ENCODE measurements at places on chromosomes 11 and 22.

DNA sequence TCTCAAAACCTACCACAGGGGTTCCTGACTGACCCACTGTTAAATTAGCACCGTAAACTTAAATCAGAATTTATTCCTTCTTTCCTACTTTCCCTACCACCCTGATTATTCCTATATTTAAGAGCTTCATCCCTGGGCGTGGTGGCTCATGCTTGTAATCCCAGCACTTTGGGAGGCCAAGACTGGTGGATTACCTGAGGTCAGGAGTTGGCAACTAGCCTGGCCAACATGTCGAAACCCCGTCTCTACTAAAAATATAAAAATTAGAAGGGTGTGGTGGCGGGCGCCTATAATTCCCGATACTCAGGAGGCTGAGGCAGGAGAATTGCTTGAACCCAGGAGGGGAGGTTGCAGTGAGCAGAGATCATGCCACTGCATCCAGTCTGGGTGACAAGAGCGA is 20.3 kb downstream of the ALG9 start:
- DNase-seq: no peak

GRCh38 chr11:12721816-12722604 is 47.8 kb downstream of the TEAD1 start:
- DNase-seq: no peak

GRCh38 chr11:98531576-98531975 is 489.2 kb upstream of the CNTN5 start:
- no peak for DNase-seq

DNA sequence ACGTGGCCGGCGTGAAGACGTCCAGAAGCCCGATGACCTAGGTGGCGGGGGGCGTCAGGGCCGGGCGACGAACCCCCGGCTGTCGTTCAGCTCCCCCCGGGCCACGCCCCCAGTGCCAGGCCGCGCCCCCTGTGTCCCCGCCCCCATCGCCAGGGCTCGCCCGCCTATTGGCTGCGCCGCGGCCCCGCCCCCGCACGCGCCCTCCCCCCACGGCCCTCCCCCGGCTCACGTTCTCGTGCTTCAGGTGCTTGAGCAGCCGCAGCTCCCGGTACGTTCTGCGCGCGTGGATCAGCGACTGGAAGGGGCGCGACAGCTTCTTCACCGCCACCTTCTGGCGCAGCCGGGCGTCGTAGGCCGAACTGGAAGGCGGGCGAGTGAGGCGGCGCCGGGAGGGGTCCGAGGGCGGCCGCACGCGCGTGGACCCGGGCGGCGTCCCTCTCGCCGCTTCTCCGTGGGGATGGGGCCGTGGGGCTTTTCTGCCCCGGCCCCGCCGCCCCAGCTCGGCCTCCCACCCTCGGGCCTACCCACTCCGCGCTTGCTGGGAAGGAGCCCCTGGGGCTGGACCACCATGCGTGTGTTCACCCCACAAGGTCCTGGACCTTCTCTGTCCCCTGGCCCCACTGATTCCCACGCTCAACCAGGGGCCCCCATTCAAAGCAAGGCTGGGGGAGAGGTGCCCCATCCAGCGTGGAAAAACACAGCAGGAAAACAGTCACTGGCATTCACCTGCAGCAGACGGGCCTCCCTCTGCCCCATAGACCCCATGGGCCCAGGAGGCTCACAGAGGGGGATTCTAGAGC is 2.4 kb downstream of the MAPK11 start:
- peak; percentile 72 for DNase-seq

- DNase-seq: no peak
These were observed 30.2 kb downstream of the PPARA start for GRCh38 chr22:46180370-46181137.

- no peak for DNase-seq
These were observed 15.5 kb upstream of the GRK3 start for GRCh38 chr22:25548866-25549464.

DNA sequence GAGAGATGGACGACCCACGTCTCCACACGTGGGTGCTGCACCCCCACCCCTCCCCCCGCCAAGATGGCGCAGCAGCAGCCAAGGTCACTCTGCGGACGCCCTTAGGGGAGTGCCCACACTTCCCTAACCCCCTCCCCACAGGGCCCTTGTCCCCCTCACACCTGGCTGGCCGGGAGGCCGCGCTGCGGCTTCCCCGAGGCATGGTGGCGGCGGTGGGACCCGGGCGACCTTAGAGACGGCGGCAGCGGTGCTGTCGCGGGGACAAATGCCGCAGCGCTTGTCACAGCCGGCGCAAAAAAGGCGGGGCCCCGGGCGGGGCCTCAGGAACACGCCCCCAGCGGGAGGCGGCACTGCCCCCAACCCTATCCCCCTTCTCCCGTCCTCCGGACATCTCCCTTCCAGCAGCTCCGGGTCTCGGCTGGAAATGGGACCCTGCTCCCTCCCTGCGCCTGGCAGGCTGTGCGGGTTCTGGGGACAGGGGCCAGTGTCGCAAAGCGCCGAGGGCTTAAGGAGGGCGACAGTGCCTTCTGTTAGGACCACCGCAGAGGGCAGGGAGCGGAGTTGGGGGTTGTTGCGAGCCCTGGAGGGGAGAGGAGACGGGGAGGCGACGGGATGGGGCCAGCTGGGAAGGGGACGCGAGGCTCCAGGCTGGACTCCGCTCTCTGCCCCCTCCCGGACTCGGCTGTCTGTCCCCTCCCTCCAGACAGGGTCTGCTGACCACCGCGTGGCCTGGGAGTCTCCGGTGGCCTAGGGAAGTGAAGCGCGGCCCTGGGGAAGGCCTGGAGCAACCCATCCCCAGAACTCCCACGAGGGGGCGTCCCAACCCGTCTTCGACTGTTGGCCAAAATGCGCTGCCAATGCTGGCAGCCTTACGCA is at the start of gene CHCHD10:
Gene CHCHD10, minus strand, starts transcription at position 300 of the 876 bp plus-strand sequence. Its CDS starts 98 bp downstream, at position 202.
- DNase-seq: peak; percentile 85

Data from stomach (tissue), 19 donors.